Activated naive CD8-positive, alpha-beta T cell treated with anti-CD3 and anti-CD28 coated beads, Interleukin-2, amount 10 ng/mL, durations not matched to agents 7 days and 5 days (primary cell): ENCODE measurements at places on chromosomes 1 and 21.

DNA sequence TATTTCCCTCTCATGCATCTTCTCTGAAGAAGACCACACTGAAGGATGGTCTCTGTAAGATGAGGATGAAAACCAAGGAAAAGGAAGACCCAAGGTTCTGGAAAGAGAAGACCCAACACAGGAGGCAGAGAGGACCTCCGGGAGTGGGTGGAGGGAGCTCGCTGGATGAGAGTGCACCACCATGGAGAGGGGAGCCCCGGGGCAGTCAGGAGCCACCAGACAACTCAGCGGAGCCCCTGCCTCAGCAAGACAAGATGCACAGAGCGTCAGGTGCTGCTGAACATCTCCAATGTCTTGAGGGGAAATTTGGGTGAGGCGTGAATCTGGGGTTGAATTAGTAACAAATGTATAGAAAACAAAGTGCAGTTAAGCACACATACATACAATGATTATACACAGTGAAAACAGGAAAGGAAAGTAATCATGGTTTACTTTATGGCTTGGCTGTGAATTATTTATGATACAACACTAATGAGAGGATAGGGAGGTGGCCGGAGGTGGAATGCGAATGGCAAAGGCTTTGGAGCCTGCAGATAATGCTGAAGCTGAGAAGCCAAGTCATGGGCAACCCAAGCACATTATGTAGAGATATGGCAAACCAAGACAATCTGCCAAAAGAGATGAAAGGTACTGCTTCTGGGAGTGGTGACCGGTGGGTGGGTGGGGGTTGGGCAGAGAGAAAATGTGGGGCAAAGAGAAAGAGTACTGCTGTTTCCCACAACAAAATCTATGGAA, 80.4 kb upstream of the EDN2 start:
- no peak for DNase-seq

DNA sequence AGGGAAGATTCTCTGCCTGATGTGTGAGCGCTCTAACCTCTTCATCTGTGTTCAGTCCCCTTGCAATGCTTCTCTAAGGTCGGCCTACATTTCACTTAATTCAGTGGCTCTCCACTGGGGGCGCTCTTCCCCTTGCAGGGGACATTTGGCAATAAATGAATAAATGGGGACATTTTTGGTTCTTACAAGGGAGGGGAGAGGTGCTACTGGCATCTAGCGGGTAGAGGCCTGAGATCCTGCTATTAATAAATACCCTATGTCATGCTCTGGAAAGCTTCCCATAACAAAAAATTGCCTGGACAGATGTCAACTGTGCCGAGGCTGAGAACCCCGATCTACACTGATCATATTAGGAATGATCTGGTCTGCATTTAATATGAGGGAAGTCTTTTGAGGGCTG, 25.9 kb upstream of the DNAJC11 start:
- DNase-seq = peak; percentile 61

- no peak for DNase-seq
Observed at GRCh38 chr1:230186003-230186863, 119.2 kb downstream of the GALNT2 start.

- DNase-seq = no peak
Observed at GRCh38 chr21:46243960-46244361, 15.4 kb upstream of the LSS start.

GRCh38 chr21:46055863-46056281, 42.0 kb upstream of the COL6A2 start:
- no peak for DNase-seq

- DNase-seq = peak; percentile 72
Observed at GRCh38 chr1:150567717-150568593, 11.5 kb downstream of the MCL1 start.

- DNase-seq = peak; percentile 84
Observed at GRCh38 chr1:202144402-202145067, at the start of gene ARL8A. ARL8A (minus strand) TSS chr1:202144737; CDS start chr1:202144572, 165 bp downstream.

- DNase-seq = no peak
Observed at GRCh38 chr1:116913941-116914340, 4.2 kb downstream of the PTGFRN start.
